ENCODE measurements at places on chromosomes 2 and 18. TPM values are rescaled to one million over a fixed set of nuclear protein-coding genes. Genes with fewer than 3 reads are reported as not detected.

The IL1F10 gene
- total RNA-seq = not detected

The OSR1 gene
- total RNA-seq = 1.7 TPM

The KCNIP3 gene
- total RNA-seq = under 0.01 TPM

DNA sequence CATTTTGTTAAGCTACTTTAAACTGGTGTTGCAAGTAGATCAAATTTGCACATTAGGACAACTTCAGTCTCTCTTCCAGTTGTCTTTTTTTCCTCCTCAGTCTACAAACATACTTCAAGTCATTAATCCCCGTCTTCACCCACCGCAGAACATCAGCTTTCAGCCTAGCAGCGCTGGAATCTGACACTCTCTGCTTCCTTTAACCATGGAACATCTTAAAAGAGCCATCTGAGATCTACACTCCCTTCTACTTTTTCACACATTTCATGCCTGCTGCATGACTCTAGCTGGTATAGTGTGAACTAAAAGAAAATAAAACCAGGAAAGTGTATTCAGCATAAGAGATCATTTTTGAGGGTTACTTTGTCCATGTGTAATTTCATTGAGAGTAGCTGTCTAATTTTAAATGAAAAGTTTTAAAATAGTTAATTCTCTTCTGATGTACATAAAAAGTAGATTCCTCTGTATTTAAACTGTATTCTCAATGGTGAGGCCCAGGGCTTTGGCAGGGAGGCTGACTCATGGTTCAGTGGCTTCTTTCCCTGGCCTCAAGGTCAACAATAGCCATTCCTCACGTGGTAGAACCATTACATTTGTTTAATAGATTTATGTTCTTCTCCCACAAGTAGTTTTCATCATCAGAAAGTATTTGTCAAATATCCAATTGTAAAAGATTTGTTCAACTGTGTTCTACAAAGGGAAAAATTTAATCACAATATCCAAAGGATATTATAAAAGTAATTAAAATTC lies 16.5 kb downstream of the SGPP2 start:
- no peak for DNase-seq

DNA sequence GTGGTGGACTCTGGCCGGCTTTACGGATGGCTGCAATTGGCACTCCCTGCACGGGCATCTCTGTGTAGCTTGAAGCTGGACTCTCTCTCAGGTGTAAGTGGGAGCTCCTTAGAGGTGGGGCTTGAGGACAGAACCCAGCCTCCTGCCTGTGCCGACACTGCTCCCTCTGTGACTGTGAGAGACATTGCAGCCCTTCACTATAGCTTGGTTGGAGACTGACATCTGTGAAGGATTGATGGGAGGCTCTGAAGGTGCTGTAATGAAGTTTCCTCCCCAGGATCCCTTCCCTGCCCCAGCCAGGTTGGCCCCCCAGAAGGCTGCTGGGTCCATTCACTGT lies 166.7 kb downstream of the SH3RF3 start:
- no peak for DNase-seq

DNA sequence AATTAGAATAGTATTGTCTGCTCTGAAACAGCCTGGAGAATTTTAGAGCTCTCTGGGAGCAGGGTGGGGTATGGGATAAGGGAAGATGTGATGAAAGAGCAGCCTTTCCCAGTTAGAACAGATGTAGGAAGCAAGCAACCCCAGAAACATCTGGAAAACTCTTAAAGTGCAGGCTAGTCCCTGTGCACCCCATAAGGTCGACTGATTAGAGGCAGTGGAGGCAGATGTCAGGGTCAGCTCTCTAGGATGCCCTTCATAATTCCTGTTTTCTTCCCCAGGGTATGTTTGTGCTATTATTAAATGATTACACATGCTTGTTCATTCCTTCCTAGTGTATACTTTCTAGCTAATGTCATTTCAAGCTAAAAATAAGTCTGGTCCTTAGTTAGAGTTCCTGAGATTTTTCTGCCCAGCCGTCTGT lies 41.7 kb downstream of the PTPRM start:
- DNase-seq = no peak

GRCh38 chr18:74066018-74066417 lies 81.6 kb downstream of the FBXO15 start:
- DNase-seq = no peak

DNA sequence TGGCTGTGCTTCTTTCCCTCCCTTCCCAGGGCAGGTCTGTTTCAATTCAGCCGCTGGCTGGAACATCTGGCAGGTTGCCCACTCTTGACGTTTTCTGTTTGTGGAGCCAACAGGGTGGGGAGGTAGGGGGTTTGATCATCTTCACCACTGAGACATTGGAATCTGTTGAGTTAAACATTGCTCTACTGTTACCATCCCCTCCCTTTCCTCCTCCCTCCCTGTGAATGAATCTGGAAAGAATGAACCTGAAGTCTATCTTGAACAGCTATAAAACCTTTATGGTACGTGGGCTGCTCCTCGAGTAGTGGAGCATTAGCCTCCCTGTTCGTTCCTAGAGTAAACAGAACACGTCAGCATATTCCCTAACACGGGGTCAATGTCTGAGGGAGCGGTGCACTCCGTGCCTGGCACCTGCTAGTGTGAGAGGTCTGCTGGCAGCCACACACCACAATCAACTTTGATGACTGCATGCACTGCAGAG lies 249.9 kb upstream of the RBBP8 start:
- DNase-seq = peak; percentile 76

DNA sequence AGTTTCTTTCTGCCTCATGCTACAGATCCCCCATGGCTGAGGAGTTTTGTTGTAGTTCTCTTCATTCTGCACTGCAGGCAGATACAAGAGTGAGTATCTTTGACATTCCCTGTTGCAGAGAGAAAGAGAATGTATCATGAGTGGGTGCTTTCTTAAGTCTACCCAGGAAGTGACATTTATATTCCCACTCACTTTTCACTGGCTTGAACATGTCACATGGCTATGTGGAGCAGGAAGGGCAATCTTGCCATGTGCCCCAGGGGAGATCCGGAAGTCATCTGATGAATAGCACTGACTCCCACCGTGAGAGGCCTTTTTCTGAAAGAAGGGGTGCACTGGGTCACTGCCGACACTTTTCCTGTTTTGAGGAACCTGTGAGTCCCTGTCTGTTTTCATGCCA lies 66.4 kb upstream of the BOD1L2 start:
- no peak for DNase-seq

GRCh38 chr2:1609485-1610095 lies 134.7 kb downstream of the PXDN start:
- no peak for DNase-seq

DNA sequence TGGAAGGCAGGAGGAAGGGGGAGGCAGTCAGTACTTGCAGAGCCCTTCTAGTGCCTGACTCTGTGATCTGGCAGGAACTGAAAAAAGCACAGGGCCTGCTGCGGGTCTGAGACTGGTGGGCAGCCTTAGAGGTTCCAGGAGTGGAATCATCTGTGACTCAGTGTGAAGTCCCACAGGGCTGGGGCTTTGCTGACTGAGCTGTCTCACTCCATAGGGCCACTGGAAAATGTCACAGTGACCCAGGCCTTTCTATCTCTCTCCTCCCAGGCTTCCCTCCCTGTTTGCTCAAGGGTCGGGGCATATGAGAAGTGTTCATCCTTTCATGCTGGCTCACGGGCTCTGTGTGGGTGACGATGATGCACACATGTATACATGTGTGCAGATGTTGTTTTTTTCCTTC lies 47.1 kb upstream of the ZFP36L2 start:
- no peak for DNase-seq

DNA sequence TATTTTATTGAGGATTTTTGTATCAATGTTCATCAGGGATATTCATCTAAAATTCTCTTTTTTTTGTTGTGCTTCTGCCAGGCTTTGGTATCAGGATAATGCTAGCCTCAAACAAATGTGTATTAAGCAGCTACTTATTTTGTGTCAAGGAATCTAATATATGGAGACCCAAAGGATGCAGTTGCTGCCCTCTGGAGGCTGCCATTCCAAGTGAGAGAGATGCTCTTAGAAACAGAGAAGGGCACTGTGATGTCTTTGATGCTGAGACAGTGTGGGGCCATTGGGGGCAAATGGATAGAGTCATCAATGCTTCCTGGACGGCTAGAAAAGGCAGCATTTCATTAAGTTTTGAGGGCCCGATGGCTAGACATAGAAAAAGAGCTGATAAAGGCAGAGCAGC lies 292.6 kb downstream of the SETBP1 start:
- peak; percentile 12 for DNase-seq

GRCh38 chr2:12178289-12179080 lies 432.1 kb downstream of the LPIN1 start:
- no peak for DNase-seq
